ENCODE measurements at places on chromosomes 3 and 15. TPM values are rescaled to one million over a fixed set of nuclear protein-coding genes. Genes with fewer than 3 reads are reported as not detected.

- DNase-seq: peak; percentile 87
These were observed 76.6 kb downstream of the SRGAP3 start for GRCh38 chr3:9172851-9173321.

CLDN16 gene
- not detected for total RNA-seq

GRCh38 chr15:98873441-98874218 lies 134.0 kb downstream of the PGPEP1L start:
- DNase-seq: peak; percentile 94

GRCh38 chr3:32951410-32951811 lies at the start of gene CCR4:
CCR4 (plus strand) TSS chr3:32951644; CDS start chr3:32953423, 1,779 bp downstream.
- no peak for DNase-seq

LDHAL6B gene
- total RNA-seq: not detected

TMEM158 gene
- total RNA-seq: 82.9 TPM

DNA sequence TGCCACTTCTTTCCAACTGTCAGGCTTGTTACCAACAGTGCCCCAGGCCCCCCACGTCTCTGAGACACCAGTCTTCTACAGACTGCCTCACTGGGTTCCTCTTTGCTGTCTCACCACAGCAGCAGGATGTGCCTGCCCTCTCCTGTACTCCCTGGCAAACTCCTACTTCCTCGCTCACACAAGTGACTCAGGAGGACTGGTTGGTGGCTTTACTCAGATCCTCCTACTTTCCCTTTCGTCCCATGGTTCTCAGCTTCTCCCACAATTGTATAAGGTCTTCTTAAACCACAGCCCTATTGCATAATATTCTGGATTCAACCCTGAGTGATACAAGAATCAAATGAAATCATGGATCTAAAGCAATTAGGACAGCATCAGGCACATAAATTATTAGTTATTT lies 246.6 kb upstream of the PROK2 start:
- DNase-seq: peak; percentile 47

GRCh38 chr3:128935922-128936321 lies 56.5 kb downstream of the ACAD9 start:
- DNase-seq: no peak

DNA sequence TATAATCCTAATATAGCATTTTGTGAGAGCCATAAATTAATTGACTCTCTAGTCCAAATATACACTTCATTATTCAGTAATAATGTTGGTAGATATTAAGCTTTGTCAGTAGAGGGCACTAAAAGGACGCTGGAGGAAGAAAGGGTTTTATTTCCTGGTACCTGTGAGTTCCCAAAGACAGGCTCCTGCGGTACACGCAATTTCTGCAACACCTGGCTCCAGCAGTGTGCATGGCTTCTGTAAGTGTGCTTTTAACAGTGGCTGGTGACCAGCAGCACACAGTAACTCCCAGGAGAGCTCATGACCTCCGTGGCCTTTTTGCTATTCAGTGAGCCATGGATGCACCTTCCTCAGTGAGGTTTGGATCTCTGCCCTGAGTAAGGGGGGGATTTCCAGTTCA lies 338.3 kb upstream of the ZNF385D start:
- peak; percentile 80 for DNase-seq

DNA sequence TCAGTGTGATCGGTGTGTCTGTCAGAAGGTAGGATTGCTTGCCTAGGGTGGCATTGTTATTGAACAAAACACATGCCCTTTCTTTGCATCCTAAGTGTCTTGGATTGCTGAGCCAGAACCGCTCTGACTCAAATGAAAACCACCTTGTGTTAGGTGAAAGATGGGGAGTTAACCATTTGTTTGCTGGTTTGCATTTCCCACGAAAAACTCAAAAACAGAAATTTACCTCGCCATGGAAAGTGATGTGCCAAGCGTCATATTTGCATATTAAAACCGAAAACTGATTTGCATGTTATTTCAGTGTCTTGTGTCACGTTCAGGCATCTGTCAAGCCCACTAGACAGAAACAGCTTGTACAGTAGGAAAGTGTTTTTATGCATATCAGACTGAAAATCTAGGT lies 474.6 kb upstream of the TPRG1 start:
- no peak for DNase-seq

DNA sequence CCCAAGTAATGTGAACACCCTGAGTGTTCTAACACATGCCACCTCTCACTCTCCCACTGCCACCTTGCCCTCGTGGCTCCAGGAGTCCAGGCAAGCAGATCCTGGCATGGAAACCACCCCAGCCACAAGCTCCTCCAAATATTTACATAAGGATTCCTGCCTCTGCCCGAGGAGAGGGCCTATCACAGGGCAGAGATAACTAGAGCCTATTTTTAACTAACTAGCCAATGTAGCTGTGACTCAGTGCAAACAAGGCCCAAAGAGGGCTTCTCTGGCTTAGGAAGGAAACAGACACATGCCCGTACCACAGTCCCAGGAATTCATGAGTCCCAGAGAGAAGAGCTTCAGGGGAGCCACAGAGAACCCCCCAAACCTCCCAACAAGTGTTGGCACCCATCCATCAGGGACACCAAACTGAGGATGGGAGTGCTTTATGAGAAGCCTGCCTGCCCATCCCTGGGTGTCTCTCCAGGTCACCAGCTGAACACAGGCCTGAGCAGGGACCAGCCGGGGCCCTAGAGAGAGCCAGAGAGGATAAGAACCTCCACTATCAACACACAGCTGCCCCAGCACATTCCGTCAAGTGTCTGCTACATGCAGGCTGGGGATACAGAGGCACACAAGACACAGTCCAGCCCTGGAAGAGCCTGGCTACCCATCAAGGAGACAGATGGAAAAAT lies 9.2 kb downstream of the FYCO1 start:
- DNase-seq: peak; percentile 93

CCDC39 gene
- not detected for total RNA-seq

DNA sequence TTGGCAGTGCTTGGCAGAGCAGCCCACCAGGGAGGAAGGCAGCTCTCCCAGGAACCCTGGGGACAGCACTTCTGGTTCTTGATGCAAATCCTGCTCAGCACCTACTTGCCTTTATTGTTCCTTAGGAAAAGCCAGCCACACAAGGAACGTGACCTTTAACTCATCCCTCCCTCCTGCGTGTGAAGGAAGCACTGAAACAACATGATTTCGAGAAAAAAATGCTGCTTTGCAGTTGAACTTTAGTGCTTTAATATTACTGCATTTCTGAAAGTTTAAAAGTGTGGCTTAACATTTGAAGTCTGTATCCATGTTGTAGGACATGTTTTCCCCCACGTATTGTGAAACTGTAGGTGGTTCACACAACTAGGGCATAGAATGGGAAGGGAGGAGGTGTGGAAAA lies 50.4 kb upstream of the CTNNB1 start:
- DNase-seq: no peak

GRCh38 chr3:151322511-151322910 lies 5.9 kb upstream of the GPR87 start:
- no peak for DNase-seq

PRSS50 gene
- total RNA-seq: not detected

ZCWPW2 gene
- total RNA-seq: not detected

Measured in PC-3 (cell line).